ENCODE measurements at places on chromosomes 5 and 9.

DNA sequence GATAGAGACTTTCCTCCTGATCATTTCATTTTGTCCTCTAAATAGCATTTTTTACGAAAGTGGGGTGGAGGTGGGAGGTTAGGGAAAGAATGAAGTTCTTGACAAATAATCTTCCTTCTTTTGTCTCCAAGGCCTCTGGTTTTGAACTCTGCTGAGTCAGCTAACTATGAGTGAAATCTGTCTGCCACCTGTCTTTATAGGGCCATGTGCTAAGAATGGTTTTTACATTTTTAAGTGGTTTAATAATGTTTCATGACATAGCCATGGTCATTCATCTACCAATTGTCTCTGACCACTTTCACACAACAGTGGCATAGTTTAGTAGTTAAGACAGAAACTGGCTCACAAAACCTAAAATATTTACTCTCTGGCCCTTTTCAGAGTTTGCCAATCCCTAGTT lies 7.6 kb downstream of the MAN2A1 start:
- DNase-seq: no peak

- no peak for DNase-seq
Observed at GRCh38 chr9:109478051-109478563, 20.0 kb downstream of the PTPN3 start.

GRCh38 chr5:173565491-173566072 lies 50.9 kb downstream of the BOD1 start:
- DNase-seq: no peak

GRCh38 chr5:54889826-54890225 lies 95.6 kb downstream of the ESM1 start:
- no peak for DNase-seq

- DNase-seq: no peak
Observed at GRCh38 chr5:133272345-133272744, 220.5 kb downstream of the HSPA4 start.

DNA sequence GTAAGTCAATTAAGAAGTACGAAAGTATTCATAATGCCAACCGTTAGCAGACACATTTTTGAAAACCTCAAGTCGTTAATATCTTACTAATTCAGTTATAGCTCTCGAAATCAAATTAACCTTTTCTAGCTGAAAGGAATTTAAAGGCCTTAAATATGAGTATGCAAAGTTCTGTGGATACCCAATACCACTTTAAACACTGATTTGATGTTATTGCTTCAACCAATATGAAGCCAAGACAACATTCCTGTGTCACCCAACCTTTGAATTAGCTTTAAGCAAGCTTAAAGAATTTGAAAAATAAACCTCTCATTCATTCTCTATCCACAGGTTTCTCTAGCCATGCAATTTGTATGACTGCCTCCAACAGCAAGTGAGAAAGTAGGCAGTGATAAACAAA lies 204.5 kb downstream of the MCTP1 start:
- DNase-seq: no peak

DNA sequence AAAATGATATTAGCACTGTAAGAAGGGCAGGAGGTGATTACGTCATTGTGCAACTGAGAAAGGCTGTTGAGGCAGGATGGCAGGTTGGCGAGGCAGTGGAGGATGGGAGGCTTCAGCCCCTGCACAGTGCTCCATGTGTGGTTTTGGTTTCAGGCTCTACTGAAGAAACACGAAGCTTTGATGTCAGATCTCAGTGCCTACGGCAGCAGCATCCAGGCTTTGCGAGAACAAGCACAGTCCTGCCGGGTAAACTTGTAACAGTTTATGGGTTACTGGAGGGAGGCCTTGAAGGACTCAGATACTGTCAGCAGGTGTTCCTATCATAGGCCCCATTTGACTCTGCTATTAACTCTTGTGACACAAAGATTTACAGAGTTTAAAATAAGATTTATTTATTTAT lies 35.1 kb downstream of the SPTAN1 start:
- peak; percentile 18 for DNase-seq

- no peak for DNase-seq
Observed at GRCh38 chr5:134195666-134196065, 18.9 kb upstream of the SKP1 start.

Data from activated CD4-positive, alpha-beta T cell treated with anti-CD3 and anti-CD28 coated beads, Interleukin-2, amount 50 U/mL, for 4 hours (primary cell).